SW480 (cell line): ENCODE measurements at places on chromosomes 7 and 10.

GRCh38 chr7:73668103-73668885 is 663 bp downstream of the VPS37D start:
- DNase-seq = no peak

- no peak for DNase-seq
These were observed 681.4 kb downstream of the LRMDA start for GRCh38 chr10:76112826-76113150.

- DNase-seq = peak; percentile 71
These were observed 8.6 kb downstream of the ZNF467 start for GRCh38 chr7:149764481-149765398.

GRCh38 chr10:96794836-96795733 is 37.0 kb upstream of the LCOR start:
- no peak for DNase-seq
